BJ (cell line): ENCODE measurements at places on chromosomes 5 and 9.

GRCh38 chr5:11898-12297 is 80.1 kb upstream of the PLEKHG4B start:
- DNase-seq = no peak

GRCh38 chr5:75469017-75469416 is 42.4 kb downstream of the CERT1 start:
- no peak for DNase-seq

DNA sequence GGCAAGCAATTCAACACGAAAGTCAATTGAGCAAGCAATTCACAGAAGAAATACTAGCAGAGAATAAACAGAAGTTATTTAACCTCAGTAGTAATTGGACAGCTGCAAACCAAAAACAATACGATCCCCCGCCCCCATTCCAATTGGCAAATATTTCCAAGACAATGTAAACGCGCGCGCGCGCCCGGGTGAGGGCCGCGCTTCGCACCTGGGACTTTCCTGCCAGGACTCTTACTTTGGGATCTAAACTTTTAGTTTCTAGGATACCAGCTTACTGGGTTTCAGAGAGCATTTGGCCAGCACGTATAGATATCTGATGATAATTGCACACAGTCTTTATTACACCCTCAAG is 8.6 kb downstream of the RUFY1 start:
- DNase-seq = no peak

DNA sequence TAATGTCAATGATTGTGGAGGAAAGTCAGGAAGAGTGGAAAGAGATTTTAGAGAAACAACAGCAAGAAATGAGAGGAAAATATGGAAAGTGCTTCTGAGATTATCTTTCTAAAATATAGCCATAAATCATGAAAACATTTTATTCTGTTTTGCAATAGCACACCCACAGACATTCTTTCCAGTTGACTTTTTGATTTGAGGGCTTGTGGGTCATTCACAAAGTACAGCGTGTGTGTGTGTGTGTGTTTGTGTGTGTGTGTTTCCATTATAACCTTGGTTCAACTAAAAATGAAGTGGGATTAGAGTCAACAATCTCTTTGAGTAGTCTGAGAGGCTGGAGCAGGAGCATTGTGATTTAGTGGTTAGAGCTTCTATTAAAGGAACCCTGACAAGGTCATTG is 116.6 kb upstream of the GAS1 start:
- no peak for DNase-seq

DNA sequence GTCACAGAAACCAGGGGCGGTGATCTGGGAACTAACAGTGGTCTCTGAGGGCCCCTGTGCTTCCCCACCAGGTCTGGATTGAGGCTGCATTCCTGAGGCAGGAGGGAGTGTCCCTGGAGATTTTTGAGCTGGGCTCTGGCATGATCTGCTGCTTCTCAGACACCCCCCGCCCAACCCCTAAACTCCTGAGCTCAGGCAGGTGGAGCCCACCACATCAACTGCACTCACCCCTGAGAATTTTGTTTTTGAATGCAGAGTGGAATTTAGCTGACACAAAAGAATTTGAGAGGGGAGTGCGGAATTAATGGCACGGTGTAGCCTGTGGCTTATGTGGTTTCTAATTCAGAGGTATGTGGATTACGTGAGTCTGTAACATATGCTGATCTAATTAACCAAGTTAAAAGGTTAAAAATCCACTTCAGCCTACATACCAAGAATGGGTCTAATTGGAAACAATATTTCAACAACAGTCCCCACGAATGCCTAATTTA is 23.9 kb upstream of the CTSL start:
- DNase-seq = no peak

GRCh38 chr9:4548811-4549725 is 58.8 kb downstream of the SLC1A1 start:
- DNase-seq = no peak

DNA sequence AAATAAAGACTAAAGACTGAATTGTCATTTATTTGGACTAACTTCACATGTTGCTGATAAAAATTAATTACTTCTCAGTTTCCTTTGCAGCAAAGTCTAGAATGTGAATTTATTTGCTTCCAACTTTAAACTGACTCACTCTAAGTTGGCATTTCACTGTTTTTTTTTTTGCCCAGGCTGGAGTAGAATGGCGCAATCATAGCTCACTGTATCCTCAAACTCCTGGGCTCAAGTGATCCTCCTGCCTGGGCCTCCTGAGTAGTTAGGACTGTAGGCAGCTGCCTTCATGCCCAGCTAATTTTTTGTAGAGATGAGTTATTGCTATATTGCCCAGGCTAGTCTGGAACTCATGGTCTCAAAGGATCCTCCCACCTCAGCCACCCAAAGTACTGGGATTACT is 3.5 kb downstream of the CCNB1 start:
- no peak for DNase-seq

DNA sequence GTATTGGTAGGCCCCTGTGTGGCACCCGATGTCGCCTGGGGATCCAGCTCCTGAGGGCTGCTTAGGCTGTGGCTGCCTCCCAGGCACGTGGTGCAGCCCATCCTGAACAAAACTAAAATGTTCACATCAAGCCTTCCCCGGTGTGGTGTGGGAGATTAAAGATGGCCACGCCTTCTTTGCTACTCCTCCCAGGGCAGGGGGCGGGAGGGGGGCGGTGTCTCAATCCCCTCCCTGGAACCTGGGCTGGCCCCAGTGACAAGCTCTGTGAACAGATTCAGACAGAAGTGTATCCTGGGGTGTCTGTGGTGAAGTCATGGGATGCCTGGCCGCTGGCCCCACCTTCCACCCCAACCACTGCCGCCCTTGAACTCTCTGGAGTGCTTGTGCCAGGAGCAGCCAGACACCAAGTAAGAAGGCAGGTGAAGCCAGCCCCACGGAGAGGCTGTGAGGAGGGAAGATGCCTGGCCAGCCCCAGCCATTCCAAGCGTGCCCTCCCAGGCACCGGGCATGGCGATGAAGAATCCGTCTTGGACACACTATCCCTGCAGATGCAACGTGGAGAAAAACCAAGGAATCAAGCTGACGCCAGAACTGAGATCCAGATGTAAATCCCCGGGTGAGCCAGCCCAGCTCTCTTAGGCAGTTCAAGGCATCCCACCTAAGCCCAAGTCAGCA is 75.8 kb downstream of the AK8 start:
- DNase-seq = no peak

DNA sequence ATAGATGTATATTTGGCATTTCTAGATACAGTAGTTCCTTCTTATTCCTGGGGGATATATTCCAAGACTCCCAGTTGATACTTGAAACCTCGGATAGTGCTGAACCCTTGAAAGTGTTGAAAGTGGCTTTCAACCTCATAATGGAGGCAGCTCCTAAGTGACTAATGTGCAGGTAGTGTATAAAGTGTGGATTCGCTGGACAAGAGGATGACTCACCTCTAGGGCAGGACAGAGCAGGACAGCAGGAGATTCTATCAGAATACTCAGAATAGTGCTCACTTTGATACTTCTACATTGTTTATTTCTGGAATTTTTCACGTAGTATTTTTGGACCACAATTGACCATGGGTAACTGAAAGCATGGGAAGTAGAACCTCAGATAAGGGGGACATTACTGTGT is 1138.9 kb upstream of the WWC1 start:
- no peak for DNase-seq

GRCh38 chr5:13566871-13567339 is 377.6 kb downstream of the DNAH5 start:
- peak; percentile 63 for DNase-seq
